ENCODE measurements at places on chromosomes 7 and 10.
A peak's percentile ranks its signal among the peaks of the same experiment; 100 is the strongest.

DNA sequence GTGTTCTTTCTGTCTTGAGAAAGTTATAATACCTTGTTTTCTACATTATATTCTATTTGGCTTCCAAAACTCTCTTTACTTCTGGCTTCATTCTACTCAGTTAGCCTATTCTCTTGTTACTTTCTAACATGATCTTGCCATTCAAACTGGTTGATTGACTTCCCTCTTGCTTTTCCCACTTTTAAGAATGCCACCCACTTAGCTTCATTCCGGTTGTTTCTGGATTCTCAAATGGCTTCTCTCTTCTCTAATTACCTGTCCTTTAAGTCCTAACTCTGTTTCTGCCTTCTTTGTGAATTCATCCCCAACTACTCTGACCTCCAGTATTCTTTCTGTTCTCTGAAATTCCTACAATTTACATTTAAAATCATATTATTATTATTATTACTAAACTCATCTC, 52.0 kb downstream of the ANKIB1 start:
- no peak for DNase-seq

GRCh38 chr7:112538726-112539255, 58.0 kb downstream of the LSMEM1 start:
- no peak for DNase-seq

DNA sequence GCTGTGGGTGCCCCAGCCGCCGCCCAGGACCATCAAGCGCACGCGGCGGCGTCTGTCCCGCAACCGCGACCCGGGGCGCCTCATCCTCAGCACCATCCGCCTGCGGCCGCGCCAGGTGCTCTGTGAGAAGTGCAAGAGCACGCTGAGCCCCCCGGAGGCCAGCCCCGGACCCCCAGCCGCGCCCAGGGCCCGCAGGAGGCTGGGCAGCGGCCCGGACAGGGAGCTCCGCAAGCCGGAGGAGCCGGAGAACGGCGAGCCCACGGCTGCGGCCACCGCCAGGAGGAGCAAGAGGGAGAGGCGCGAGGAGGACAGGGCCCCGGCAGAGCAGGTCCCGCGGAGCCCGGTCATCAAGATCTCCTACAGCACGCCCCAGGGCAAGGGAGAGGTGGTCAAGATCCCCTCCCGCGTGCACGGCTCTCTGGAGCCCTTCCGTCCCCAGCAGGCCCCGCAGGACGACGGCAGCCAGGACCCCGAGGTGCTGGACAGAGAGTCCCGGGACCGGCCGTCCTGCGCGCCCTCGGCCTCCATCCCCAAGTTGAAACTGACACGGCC, 8.0 kb downstream of the PWWP2B start:
- no peak for DNase-seq

- DNase-seq: no peak
These were observed 552.4 kb upstream of the KCND2 start for GRCh38 chr7:119720541-119720940.

GRCh38 chr10:60536529-60537114, 146.9 kb upstream of the ANK3 start:
- no peak for DNase-seq

DNA sequence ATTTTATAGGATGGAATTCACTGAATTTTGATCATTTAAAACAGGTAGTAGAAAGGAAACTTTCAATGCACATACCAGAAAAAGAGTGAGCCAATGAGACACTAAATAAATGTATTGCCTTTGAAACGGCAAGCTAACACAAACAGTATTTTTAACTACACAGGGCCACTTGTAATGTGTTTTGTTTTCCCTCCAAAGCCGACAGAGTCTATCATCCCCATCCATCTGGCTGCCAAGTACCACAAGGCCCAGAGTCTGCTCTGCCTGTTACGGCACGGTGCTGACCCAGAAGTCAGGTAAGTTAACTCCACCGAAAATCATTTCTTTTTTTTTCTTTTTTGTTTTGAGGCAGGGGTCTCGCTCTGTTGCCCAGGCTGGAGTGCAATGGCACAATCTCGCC, 1.5 kb downstream of the ANKRD61 start:
- no peak for DNase-seq

DNA sequence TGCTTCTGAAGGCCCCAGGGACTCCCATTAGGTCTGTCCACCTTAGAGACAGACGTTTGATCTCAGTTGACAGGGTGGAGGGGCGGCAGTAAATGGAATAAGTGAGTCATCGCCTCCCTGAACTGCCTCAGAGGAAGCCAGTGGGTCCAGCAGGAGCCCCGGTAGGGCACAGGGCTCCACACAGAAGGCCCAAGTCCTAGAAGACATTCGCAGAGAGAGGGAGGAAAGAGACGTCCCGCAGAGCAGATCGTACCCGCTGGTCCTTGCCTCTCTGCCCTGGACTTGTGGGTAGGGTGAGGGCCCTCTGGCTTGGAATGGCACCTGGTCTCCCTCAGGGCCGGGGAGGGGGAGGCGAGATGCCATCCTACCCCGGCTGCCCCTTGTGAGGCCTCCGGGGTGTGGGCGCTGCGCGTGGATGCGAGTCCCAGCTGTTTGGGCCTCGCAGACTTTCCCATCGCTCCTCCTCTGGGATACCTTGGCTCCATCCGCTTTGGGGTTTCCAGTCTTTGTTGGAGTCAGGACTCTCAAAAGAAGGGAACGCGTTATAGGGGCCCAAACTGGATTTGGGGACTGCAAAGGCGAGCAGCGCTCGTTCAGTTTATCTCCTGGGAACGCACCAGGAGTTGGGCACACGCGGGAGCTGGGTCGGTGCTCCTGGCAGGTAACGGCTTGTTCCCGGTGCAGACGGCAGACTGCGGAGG, 5.1 kb downstream of the TLX1 start:
- DNase-seq: no peak

DNA sequence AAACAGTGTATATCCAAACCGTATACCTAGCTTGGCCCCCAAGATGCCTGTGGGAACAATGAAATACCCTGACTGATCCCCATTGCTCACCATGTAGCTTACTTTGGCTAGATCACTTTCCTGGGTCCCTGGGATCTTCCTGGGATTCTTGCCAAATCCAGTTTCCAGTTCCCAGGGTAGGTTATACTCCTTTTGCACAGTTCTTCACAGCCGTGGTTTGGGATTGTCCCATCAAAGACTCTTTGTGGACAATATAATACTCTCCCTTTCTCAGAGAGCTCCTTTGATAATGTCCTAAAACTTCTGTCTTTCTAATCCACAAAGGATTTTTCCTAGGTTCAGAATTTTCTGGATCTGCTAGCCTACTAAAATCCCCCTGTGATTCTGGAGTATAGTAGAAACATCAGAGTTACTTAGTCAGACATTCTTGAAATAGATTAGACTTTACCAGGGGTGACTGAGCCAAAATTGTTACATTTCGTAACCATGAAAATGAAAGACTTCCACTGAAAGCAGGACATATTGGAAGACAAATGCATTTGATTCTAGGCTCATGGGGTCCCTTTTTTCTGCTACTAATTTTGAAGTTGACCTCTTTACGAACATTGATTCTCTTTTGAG, 388.3 kb upstream of the ETV1 start:
- no peak for DNase-seq

GRCh38 chr7:94658826-94659225, 2.9 kb upstream of the SGCE start:
- no peak for DNase-seq

- no peak for DNase-seq
These were observed 15.0 kb downstream of the INSIG1 start for GRCh38 chr7:155312633-155313032.

GRCh38 chr10:29323367-29323766, 34.5 kb downstream of the LYZL1 start:
- DNase-seq: no peak

DNA sequence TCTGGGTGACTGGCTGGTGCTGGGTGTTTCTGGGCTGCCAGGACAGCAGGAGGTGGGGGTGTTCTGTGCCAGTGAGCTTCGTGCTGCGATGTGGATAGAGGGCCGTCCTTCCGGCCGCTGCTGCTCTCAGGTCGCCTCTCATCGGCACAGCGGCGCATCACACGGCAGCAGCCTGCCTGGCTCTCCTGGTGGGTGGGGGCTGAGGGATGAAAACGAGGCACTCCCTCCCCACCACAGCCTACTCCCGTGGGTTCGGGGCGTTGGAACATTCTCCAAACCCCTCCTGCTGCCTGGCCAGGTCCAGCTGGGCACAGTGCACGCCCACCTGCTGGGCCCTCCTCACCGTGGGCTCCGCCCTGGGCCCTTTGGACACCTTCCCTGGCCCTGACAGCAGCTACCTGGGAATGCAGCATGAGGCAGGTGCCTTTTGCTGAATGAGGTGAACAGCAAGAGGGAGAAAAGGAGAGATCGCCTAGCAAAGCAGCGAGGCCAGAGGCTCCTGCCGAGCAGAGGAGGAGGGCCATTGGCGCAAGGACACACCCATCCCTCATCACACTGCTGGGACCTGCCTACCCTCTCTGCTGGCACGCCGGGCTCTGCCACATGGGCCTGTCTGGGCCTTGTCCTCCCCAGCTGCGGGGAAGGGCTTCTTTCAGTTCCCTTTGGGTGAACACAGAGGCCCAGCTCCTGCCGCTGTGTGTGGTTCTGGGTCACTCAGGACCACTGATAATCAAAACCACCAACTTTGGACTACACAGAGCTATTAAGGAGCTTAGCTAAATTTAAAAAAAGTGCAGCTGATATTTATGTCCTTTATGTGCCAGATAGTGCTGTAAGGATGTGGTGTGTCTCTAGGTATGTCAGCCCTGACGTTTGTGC, 33.4 kb downstream of the INPP5A start:
- DNase-seq: peak; percentile 11

DNA sequence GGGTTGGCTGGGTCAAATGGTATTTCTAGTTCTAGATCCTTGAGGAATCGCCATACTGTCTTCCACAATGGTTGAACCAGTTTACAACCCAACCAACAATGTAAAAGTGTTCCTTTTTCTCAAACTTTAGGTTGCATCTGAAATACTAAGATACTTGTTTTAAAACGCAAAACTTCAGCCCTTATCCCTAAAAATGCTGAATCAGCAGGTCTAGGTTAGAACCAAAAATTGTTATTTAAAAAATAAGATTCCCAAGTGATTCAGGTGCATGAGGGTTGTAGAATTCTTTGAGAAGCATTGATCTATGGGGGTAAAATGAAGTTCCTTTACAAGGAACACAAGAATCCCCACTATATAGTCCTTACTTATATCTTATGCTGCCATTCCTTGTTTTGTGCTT, 56.5 kb upstream of the BICC1 start:
- no peak for DNase-seq

- no peak for DNase-seq
These were observed 116.9 kb upstream of the GDF10 start for GRCh38 chr10:47182934-47183703.

GRCh38 chr7:107660381-107661080, at the start of gene SLC26A4:
Gene SLC26A4, plus strand, starts transcription at chr7:107660828. Its CDS starts 814 bp downstream, at chr7:107661642.
- DNase-seq: no peak

DNA sequence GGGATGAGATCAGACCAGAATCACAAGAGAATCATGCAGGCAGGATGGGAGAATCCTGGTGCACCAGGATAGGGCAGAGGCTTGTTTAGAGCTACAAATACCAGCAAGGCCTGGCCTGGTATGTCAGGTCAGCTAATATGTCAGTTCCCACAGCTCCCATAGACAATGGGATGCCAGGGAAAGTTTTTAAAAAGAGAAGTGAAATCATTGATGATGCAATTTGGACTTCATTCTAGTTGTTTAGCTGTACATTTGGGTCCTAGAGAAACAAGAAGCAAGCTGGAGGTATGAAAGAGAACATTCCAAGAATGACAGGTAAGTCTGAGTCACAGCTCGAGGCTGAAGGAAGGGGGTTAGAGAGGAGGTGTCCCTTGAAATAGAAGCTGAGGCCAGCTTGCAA, 45.2 kb downstream of the GPR141 start:
- DNase-seq: no peak

DNA sequence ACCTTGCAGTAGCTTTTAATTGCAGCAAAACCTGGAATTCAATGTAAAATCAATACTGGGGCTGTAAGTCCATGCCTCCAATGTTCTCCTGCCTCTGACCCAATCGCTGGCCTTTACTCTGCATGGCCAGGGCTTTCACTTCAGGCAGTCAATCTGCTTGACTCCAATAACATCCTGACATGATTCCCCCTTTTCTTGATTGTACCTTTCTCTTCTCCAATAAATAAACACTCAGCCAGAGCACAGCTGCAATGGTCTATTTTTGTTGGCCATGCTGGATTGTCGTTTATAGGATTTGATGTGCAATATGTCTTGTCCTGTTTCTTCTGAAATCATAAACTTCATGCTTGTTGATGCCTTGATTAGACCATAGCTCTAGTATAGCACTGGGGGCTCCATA, 97.8 kb upstream of the COL1A2 start:
- DNase-seq: no peak

DNA sequence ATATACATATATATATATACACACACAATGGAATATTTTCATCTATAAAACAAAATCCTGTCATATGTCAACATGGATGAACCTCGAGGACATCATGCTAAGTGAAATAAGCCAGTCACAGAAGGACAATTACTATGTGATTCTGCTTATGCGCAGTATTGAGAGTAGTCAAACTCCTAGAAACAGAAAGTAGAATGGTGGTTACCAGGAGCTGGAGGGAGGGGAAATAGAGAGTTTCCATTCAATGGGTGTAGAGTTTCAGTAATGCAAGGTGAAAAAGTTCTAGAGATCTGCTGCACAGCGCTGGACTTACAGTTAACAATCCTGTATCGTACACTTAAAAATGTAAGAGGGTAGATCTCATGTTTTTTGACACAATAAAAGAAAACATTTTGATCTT, 181.9 kb downstream of the CDCA7L start:
- no peak for DNase-seq

- DNase-seq: no peak
These were observed 244.8 kb downstream of the PRKG1 start for GRCh38 chr10:51319173-51319435.

GRCh38 chr7:20964281-20964918, 177.7 kb upstream of the SP8 start:
- DNase-seq: no peak

DNA sequence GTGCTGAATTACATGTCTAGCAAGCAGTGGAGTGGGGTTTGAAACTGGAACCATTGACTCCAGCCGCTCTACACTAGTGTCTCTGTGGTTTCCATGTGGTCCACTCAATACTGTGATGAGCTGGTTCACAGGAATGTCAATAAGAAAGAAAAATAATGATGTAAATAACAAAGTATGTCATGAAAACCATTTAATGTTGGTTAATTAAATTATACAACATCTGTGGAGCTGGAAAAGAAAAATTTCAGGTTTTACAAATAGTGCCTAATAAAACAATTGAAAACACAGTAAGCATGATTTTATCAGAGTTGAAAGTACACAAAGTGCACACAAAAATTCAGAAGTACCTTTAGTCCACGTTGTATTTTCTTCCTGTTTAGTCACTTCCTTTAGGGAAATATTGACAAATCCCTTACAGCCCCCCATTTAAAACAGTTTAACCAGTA, 28.7 kb upstream of the NAMPT start:
- DNase-seq: no peak

- no peak for DNase-seq
These were observed 86.7 kb downstream of the VOPP1 start for GRCh38 chr7:55485501-55486191.
